Activated effector memory CD4-positive, alpha-beta T cell treated with Interleukin-2 at 50 U/mL for 16 hours (primary cell): ENCODE measurements at places on chromosomes 11 and 22.

- no peak for DNase-seq
Observed at GRCh38 chr11:5240056-5240455, 5.8 kb upstream of the HBD start.

- DNase-seq: no peak
Observed at GRCh38 chr11:78147807-78148206, 8.4 kb upstream of the ALG8 start.

- no peak for DNase-seq
Observed at GRCh38 chr11:7511401-7511800, 2.4 kb upstream of the PPFIBP2 start.

GRCh38 chr11:47448566-47449427, at the start of gene RAPSN:
TSS of gene RAPSN (minus strand) at chr11:47449136. CDS start at chr11:47448964, 172 bp downstream.
- no peak for DNase-seq
